Vagina (tissue), 2 donors: ENCODE measurements at places on chromosomes 6 and 20. TPM values are rescaled to one million over a fixed set of nuclear protein-coding genes. Genes with fewer than 3 reads are reported as not detected.

Gene HLA-DPA1
- 82.3 TPM for total RNA-seq

Gene PAX1
- total RNA-seq: not detected

Gene COX4I2
- total RNA-seq: 2.5 TPM

Gene CALHM6
- total RNA-seq: not detected

Gene ADGRB3
- total RNA-seq: 2.7 TPM

Gene MROH8
- 1.5 TPM for total RNA-seq

Gene YWHAB
- 87.4 TPM for total RNA-seq

DNA sequence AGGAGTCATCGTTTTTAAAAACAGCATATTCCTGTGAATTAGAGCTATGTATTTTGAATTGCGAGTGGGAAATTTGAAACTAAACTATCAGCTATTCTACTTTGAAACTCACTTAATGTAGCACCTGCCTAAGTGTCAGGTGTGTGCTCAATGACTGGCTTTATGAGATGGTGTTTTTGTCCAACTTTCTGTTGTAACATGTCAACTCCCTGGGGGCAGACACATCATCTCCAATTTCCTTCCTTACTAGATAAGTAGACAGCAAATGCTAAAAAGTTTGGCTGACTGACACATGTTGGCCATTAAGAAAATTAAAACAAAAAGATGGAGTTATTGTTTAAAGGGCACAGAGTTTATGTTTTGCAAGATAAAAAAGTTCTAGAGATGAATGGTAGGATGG, 226.9 kb downstream of the TFAP2B start:
- no peak for DNase-seq

- peak; percentile 74 for DNase-seq
These were observed 5.2 kb downstream of the DLGAP4 start for GRCh38 chr20:36311141-36311853.

- no peak for DNase-seq
These were observed 87.3 kb downstream of the RSPH3 start for GRCh38 chr6:158912655-158913054.

DNA sequence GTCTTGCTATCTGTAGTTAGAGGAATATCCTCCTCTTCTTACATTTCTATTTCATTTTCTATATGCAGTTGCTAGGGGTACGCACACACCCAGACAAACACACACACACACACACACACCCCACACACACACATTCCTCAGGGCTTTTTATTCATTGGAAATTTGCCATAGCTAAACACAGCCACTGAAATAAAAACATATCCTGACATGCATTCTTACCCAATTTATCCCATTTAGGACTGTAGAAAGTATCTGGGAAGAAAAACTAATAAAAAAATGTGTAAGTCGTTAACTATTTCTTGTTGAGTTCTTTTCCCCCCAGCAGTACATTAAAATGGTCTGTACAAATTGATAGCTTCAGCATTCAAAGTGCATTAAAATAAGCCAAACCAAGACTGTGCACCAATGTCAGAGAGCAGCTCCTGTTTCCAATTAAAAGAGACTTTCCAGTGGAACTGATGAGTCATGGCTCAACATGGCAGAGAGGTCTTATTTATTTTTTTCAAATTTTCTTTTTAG, 357.9 kb upstream of the AGPAT4 start:
- no peak for DNase-seq
